ENCODE measurements at places on chromosomes 4 and X.

DNA sequence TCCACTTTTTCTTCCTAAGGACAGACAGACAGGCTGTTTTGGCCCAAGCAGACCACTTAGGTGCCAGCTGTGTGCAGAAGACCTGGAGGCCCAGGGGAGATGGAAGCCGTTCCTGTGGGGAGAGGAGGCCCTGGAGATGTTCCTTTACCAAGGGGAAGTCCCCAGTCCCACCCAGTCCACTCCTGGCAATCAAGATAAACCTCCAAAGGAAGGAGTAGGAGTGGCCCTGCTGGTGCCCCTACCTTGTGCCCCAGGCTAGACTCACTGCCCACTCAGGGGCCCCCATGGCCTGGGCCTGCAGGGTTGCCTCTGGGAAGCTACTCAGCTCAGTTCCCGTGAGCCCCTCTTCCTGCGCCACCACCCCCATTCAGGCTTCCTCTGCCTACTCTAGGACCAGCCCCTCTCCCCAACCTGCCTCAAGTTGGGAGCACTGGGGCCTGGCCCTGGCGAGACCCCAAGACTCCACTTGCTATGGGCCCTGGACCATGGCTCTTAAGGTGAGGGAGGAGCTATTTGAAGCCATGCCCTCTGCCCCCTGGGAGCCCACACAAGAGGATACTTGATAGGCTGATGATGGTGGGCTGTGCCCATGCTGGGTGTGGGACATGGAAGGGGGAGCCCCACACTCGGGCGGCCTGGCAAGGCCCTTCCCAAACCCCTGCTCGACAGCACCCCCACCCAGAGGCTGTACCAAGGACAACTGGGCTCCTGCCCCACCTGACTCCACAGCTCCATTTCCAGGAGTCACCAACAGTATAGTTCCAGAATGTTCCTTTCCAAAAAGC is 24.8 kb upstream of the RNF4 start:
- no peak for DNase-seq

GRCh38 chrX:9062641-9063040 is 28.7 kb upstream of the FAM9B start:
- no peak for DNase-seq

DNA sequence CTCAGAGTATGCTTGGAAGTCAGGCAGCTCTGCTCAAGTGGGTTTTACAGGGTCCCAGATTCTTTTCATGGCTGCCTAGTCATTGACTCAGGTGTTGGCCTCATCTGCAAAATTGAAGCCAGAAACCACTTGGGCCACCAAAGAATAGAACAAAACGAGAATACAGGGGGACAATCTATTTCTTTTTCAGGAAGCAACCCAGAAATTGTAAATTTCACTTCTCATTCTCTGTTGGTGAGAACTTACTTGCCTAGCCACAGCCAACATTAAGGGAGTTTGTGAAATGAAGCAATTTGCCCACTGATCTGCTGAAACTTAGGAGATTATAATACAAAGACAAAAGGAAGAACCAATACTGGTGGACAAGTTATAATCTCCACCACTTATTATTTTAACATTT is 8.6 kb upstream of the TKTL2 start:
- no peak for DNase-seq

DNA sequence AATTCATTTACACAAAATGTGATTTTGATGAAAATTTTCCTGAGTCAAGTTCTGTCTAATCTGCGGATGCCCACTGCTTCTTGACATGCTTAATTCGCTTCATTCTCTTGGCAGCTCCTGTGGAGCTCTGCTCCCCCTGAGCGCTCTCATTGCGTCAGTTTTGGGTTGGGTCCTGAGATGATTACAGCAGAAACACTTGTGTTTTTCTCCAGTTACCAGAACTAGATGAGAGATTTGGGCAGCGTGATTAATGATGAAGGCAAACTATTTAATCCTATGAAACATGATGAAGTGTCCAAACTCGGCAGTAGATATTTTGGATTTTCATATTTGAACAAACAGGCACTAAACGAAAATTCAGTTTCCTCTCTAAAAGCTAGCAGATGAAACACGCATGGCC is 4.2 kb upstream of the CXCL1 start:
- DNase-seq = no peak

DNA sequence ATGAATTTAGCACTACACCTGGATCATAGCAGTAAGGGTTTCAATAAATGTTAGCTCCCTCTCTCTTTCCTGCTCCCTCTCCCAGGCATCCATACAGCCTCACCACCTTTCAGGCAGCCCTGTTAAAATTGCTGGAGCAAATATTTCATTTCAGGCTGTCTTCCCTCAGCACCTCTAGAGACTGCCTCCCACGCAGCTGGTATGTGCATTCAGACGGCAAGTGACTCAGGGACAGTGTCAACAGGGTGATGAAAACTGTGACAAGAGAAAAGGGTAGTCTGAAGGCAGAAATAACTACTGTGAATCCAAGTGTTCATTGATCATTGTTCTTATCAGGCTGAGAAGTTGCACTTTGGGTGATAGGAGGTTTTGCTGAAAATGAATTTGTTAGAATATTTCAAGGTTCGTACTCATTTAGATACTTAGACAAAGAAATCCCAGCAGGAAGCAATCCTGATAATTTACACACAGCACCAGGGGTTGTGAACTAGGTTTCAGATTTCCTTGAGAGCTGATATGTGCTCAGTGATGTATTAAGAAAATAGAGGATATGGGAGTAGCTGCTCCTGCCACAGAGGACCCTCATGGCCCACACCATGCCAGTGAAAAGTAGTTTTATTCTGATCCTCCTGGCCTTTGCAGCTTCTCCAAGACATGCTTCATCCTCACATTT is 424.2 kb downstream of the FGF13 start:
- DNase-seq = no peak

- no peak for DNase-seq
These were observed 73.3 kb downstream of the RGS12 start for GRCh38 chr4:3365871-3366842.

- DNase-seq = no peak
These were observed 610.1 kb downstream of the TECRL start for GRCh38 chr4:63799166-63799565.

- DNase-seq = no peak
These were observed 9.5 kb downstream of the HPRT1 start for GRCh38 chrX:134469486-134469885.

DNA sequence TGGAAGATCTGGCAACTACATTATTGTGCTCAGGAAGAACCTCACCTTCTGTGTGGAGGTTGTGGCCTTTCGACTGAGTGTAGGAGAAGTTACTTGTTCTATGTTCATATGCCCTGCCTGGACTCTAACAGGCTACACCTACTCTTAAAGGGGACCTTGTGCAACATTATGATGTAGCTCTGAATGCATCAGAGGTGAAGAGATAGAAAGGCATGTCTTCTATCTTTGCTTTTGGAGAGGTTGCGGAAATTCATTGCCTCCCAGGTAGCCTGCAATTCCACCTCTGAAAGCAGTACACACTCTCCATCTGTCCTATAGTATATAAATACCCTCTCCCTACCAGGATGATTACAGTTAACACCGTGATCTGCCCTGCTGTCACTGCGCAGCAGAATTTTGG is 7.1 kb upstream of the SLAIN2 start:
- no peak for DNase-seq

DNA sequence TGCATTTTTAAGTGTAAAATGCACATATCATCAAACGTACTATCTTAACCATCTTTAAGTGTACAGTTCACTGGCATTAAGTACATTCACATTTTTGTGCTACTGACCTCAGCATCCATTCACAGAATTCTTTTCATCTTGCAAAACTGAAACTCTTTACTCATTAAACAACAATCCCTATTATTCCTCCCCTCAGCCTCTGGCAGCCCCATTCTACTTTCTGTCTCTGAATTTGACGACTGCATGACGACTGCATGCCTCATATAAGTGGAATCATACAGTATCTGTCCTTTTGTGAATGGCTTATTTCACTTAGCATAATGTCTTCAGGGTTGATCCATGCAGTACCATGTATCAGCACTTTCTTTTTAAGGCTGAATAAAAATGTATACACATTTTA is 38.7 kb downstream of the CNKSR2 start:
- no peak for DNase-seq

DNA sequence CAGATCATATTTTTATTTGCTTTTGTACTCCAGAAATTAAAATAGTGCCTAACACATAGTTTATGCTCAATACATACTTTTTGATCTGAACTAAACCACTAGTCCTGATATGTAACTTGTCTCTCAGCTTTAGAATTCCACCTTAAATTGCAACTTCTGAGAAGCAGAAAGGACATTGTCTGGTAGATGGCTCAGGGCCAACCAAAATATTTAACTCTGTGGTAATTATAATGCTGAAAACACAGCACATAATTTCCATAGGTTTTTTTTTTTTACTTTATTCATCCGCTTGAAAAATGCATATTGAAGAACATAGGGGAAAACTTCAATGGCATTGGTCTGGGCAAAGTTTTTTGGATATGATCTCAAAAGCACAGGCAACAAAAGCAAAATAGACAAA is 59.3 kb downstream of the AREG start:
- no peak for DNase-seq

- DNase-seq = no peak
These were observed 83.8 kb downstream of the VCX3B start for GRCh38 chrX:8548446-8548845.

GRCh38 chr4:152972821-152973628 is 36.9 kb downstream of the FHDC1 start:
- no peak for DNase-seq

DNA sequence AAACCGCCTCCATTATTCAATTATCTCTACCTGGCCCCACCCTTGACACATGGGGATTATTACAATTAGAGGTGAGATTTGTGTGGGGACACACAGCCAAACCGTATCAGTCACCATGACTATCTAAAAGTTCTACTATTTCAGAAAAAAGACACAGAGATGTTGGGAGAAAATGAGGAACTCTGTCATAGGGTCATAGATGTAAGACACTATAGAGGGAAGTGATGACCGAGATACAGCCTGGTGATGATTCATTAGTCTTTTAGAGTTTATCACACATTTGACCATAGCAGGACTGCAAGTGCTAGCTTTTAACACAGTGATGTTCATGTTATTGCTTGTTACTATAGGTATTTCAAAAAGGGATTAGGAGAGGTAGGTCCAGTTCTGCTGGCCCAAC is 357.0 kb upstream of the AADAT start:
- DNase-seq = no peak

All from NCI-H2081 (cell line).